ENCODE measurements at places on chromosomes 6 and 20. TPM values are rescaled to one million over a fixed set of nuclear protein-coding genes. Genes with fewer than 3 reads are reported as not detected.

DNA sequence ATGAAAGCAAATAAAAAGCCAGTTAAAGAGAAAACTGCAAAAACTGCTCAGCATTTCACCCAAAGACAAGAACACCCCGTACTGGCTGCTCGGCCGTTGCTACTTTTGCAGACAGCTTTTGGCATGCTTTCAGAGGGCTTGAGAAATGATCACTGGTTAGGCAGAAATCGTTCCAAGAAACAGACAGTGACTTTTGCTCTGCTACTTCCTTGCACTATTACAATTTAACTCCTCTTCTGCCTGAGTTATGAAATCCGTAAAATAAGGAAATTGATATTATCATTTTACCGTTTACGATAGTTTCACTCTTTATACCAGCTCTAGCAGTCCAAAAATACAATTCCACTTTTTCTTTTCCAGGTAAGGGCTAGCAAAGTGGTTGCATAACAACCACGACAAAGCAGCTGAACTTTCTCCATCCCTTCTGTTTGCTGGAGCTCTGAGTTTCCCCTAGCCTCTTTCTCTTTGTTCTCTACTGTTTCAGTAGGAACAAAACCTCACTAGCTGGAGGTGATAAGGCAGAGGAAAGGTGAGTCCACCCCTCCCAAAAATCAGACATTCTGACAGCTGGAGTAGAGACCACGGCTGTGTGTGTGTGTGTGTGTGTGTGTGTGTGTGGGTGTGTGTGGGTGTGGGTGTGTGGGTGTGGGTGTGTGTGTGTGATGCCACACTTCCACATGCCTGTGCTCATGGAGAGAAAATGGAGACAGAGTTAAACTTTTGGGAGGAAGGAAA is 191.8 kb upstream of the RREB1 start:
- H3K4me3 ChIP-seq: peak overlapping the region; percentile 48
- peaks cover 11% of the 10 kb centered on the region for H3K4me1 ChIP-seq
- no peaks in the 10 kb centered on the region for H3K36me3 ChIP-seq
- H3K27ac ChIP-seq: no peak overlapping the region
- H3K27me3 ChIP-seq: no peaks in the 10 kb centered on the region
- DNase-seq: no peak

DNA sequence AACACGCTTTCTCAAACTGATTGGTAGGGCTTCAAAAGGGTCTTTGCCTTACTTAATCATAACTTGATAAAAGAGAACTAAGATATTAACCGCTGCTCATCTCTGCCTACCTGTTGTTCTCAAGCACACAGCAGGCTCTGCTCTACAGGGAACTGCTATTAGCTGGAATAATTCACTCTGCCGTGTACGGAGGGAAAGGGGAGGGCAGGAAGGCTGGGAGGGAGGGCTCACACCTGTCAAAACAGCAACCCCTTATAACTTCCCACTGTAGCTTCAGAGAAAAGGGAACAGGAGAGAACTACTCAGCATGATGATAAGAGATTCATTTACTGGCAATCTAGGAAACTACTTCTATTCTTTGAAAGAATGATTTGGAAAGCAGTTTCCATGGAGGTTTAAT is 75.1 kb downstream of the ZMYND8 start:
- no peaks in the 10 kb centered on the region for H3K27me3 ChIP-seq
- H3K4me3 ChIP-seq: no peak overlapping the region
- H3K36me3 ChIP-seq: peaks cover 87% of the 10 kb centered on the region
- DNase-seq: no peak
- peaks cover 3% of the 10 kb centered on the region for H3K4me1 ChIP-seq

DNA sequence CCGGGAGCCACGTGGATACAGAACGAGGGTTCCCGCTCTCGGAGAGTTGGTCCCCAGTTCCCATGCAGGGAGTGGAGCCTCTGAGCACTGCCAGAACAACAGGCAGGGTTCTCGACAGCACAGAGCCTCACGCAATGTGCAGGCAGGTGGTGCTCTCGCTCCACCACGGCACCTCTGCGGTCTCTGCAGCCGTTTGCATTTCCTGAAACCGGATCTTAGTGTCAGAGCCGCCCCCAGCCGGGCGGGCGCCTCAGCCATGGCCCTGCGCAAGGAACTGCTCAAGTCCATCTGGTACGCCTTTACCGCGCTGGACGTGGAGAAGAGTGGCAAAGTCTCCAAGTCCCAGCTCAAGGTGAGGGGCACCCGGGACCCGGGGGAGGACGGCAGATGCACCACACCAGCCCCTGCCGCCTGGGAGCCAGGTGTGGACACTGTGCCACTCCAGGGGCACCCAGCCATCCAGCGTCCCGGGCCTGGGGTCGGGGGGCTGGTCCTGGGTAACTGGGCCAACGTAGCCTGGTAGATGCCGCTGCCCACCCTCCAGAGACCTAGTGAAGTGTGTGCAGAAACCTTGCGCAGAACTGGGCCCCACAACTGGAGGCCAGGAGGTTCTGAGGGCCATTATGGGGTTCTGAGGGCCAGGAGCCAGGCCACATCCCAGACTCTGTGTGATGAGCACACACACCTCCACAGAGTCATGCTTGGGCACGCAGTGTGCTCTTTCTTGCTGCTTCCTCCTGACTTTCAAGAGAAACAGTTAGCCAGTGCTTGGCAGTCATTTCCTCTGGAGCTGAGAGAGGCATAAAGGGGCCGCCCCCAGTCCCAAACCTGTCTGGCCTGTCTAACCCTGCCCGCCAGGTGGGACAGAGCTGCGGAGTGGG is at the start of gene DEF6:
Gene DEF6, plus strand, starts transcription at position 218 of the 881 bp plus-strand sequence. Its CDS starts 39 bp downstream, at position 257.
- DNase-seq: peak; percentile 74
- H3K36me3 ChIP-seq: peaks cover 31% of the 10 kb centered on the region
- H3K27me3 ChIP-seq: no peaks in the 10 kb centered on the region
- peaks cover 56% of the 10 kb centered on the region for H3K4me1 ChIP-seq

- H3K4me3 ChIP-seq: no peak overlapping the region
- H3K27me3 ChIP-seq: no peaks in the 10 kb centered on the region
- H3K27ac ChIP-seq: no peak overlapping the region
- no peaks in the 10 kb centered on the region for H3K4me1 ChIP-seq
These were observed 1618.1 kb downstream of the GRIK2 start for GRCh38 chr6:103011605-103012004.

GRCh38 chr6:105759015-105759414 is 327.1 kb upstream of the PRDM1 start:
- H3K36me3 ChIP-seq: no peaks in the 10 kb centered on the region
- H3K4me3 ChIP-seq: no peak overlapping the region
- DNase-seq: no peak
- H3K4me1 ChIP-seq: peaks cover 14% of the 10 kb centered on the region
- no peak overlapping the region for H3K27ac ChIP-seq

Gene BNIP5
- total RNA-seq: 0.10 TPM

GRCh38 chr6:90701146-90701781 is 114.4 kb upstream of the MAP3K7 start:
- DNase-seq: no peak
- no peaks in the 10 kb centered on the region for H3K4me1 ChIP-seq
- H3K27ac ChIP-seq: no peak overlapping the region
- peaks cover 9% of the 10 kb centered on the region for H3K27me3 ChIP-seq

DNA sequence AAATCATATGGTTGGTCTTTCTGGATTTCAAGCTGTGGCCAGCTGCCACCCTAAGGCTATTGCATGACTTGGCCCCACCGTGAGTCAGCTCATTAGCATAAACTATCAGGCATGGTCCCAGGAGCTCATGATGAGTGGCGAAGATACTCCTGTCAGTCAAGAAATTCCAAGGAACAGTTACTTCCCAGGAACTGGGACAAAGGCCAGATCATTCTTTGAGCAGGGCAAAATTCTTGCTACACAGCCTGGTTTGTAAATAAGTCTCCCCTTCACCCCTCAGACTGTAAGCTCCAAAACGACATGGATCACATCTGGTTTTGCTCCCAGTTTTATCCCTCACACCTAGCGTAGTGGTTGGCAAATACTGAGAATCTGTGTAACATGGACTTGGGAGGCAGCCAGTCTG is 33.0 kb upstream of the KIAA1586 start:
- no peak for DNase-seq
- no peaks in the 10 kb centered on the region for H3K36me3 ChIP-seq
- no peak overlapping the region for H3K4me3 ChIP-seq
- no peak overlapping the region for H3K27ac ChIP-seq
- no peaks in the 10 kb centered on the region for H3K4me1 ChIP-seq

DNA sequence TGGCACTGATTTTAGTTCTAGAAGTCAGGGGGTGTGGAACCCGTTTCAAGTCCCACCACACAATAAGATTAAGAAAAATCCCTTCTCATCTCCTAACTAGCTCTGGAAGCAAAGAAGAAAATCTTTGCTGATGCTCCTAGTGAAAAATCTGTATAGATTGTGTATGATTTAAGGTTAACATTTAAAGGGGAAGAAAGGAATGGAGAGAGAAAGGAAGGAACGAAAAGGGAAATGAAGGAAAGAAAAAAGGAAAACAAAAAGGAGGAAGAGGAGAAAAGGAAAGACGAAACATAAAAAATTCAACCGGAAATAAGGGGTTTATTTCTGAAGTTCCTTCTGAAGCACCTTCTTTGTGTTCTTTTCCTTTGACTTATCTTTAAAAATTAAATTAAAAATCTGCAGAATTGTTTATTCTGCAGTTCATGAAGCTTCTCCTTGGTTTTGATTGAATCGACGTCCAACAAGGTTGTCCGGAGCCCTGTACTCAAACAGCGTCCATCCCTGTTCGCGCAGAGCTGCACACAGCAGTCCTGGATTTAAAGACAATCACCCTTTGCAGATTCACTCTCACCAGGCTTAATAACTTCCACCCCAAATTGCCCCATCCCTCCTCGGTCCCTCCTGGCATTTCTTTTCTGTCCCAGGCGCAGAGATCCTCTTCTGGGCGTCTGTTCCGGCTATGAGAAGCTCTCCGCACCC is 1.6 kb upstream of the TFAP2B start:
- no peak overlapping the region for H3K27ac ChIP-seq
- peaks cover 58% of the 10 kb centered on the region for H3K27me3 ChIP-seq
- H3K36me3 ChIP-seq: no peaks in the 10 kb centered on the region
- no peak overlapping the region for H3K4me3 ChIP-seq
- peaks cover 22% of the 10 kb centered on the region for H3K4me1 ChIP-seq

Gene INSM1
- not detected for total RNA-seq

Gene DCBLD1
- total RNA-seq: 0.15 TPM

GRCh38 chr6:86937219-86938079 is at the start of gene HTR1E:
HTR1E (plus strand) TSS chr6:86937528; CDS start chr6:87015335, 77,807 bp downstream.
- H3K4me3 ChIP-seq: peak within 1 kb of the TSS; percentile 65
- peaks cover 53% of the 10 kb centered on the region for H3K27me3 ChIP-seq
- no peak for DNase-seq
- no peaks in the 10 kb centered on the region for H3K36me3 ChIP-seq
- H3K4me1 ChIP-seq: peaks cover 18% of the 10 kb centered on the region
- no peak within 1 kb of the TSS for H3K27ac ChIP-seq

Gene ZSCAN31
- total RNA-seq: 1.0 TPM

DNA sequence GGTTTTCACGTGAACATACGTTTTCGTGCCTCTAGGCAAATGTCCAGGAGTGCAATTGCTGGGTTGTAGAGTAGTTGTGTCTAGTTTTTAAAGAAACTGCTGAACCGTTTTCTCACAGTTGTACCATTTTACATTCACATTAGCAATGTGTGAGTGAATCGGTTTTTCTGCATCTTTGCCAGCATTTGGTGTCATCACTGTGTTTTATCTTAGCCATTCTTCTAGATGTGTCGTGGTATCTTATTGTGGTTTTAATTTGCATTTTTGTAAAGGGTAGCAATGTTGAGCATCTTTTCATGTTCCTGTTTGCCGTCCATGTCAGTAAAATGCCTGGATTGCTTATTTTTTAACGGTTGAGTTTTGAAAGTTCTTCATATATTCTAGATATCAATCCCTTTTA is 10.2 kb downstream of the DOK5 start:
- no peaks in the 10 kb centered on the region for H3K4me1 ChIP-seq
- no peak for DNase-seq
- H3K36me3 ChIP-seq: no peaks in the 10 kb centered on the region
- no peaks in the 10 kb centered on the region for H3K27me3 ChIP-seq
- no peak overlapping the region for H3K4me3 ChIP-seq
- no peak overlapping the region for H3K27ac ChIP-seq

Gene HCRTR2
- total RNA-seq: not detected

DNA sequence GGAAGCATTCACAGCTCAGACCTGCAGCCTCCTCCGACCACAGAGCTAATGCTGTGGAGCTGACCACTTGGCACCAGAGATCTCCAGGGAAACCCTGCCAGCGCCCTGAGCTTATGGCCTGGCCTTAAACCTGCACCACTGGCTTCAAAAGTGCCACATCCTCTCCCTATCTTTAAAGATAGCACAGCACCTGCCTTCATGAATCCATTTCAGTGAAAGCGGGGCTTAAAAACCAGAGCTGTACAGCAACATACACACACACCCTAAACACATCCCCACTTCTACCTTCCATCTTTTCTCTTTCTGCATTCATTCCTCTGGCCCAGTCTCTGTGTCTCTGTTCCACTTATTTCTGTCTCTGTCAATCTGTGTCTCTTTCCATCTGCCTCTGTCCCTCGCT is 59.8 kb upstream of the CCDC167 start:
- H3K27ac ChIP-seq: peak overlapping the region; percentile 6
- no peaks in the 10 kb centered on the region for H3K36me3 ChIP-seq
- no peaks in the 10 kb centered on the region for H3K27me3 ChIP-seq
- no peak for DNase-seq
- peaks cover 99% of the 10 kb centered on the region for H3K4me1 ChIP-seq

DNA sequence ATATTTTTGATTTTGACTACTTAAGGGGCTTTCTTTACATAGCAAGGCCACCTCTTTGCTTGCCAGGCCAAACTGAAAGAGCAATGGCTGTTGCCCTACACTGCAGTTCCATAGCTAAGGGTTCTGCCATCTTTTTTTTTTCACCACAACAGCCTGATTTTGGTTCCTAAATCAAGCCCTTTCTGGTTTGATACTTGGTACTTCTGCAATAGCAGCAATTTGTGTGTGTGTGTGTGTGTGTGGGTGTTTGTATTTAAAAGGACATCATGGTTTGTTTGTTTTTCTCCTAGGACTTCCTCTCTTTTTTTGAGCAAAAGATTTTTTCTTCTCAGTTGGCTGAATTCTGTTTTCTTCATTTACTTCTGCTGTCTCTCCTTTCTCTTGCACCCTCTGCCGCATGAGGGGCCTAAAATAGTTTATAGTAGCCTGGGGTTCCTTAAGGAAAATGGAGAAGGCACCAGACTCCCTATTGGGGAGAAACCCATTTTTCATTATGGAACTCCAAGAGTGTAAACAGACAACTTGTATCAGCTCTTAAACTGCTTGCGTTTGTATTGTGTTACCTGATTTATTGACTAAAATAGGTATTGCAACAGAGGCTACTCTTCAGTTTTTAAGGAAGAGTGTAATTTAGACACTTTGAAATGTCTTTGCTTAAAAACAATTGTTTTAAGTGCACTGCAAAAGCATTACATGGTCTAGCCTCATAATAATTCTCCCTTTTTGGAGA is 12.2 kb upstream of the GCLC start:
- peaks cover 3% of the 10 kb centered on the region for H3K4me1 ChIP-seq
- H3K27me3 ChIP-seq: no peaks in the 10 kb centered on the region
- no peak overlapping the region for H3K4me3 ChIP-seq
- no peak overlapping the region for H3K27ac ChIP-seq
- no peak for DNase-seq
- H3K36me3 ChIP-seq: no peaks in the 10 kb centered on the region

GRCh38 chr6:10426781-10427279 is 12.0 kb upstream of the TFAP2A start:
- no peaks in the 10 kb centered on the region for H3K36me3 ChIP-seq
- H3K4me1 ChIP-seq: peaks cover 27% of the 10 kb centered on the region
- DNase-seq: no peak
- peaks cover 61% of the 10 kb centered on the region for H3K27me3 ChIP-seq
- no peak overlapping the region for H3K27ac ChIP-seq

All from activated B cell treated with CpG ODN at 0.5 μM for 24 hours (primary cell).